ENCODE measurements at places on chromosomes 13 and 19.
A peak's percentile ranks its signal among the peaks of the same experiment; 100 is the strongest.

GRCh38 chr19:34519602-34520001, 38.0 kb downstream of the WTIP start:
- DNase-seq = no peak

GRCh38 chr13:111858571-111858970, 208.4 kb upstream of the SOX1 start:
- no peak for DNase-seq

DNA sequence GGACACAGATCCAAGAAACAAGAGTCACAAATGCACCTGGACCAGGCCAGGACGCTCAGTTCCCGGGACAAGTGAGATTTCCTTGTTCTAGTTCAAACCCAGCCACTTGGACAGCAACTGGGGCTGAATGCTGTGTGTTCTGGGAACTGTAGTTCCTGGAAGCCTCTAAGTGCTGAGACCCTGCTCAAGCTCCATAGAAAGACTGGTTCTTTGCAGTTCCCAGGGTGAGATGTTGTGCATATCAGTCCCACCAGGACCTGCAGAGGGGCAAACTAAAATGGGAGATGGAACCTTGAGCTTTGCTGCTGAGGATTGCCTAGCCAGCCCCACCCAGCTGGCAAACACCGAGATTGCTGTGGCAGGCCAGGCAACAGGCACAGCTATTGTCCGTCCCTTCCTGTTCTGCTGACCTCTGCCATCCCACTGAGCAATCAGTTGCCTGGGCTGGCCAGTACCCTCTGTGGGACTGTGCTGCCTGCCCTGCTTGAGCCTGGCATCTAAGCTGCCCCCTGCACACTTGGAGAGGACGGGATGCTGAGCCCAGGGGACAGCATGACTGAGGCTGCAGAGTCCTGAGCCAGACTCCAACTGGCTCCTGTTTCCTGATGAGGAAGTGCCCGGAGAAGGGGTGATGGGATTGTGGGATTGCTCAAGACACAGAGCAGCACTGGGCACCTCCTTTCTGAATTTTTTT, 1.4 kb upstream of the GIPC1 start:
- DNase-seq = no peak

DNA sequence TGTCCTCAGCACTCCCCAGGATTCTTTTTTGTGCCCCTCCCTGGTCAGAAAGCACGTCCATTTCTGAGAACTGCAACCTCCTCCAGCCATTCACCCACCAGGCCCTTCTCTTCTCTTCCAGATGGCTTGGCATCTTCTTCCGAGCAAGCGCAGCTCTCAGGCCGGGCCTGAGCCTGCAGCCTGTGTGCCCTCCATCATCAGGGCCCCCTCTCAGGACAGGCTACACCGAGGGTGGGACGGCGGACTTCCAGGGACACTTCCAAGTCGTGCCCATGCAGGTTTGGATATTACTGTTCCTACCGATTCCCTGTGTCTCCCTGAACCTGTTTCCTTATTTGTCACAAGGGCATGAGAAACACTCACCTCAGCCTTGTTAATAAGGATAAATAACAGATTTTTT, 28.4 kb downstream of the SOX1 start:
- no peak for DNase-seq

- no peak for DNase-seq
Observed at GRCh38 chr13:38900188-38900587, 90.4 kb downstream of the STOML3 start.

DNA sequence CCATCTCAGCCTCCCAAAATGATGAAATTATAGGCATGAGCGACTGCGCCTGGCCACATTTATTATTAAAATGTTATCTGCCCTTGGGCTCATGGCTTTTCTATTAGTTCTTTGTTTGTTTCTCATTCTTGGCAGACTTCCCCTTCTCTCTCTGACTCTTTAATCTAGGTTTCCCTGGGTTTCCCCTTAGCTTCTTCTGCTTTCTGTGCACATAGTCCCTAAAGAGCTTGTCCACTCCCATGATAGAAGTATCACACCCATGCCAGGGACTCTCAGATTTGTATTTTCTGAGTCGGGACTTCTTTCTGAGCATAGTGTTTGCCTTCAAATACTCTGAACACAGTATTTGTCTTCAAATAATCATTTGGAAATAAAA, 38.6 kb upstream of the ITM2B start:
- DNase-seq = no peak

DNA sequence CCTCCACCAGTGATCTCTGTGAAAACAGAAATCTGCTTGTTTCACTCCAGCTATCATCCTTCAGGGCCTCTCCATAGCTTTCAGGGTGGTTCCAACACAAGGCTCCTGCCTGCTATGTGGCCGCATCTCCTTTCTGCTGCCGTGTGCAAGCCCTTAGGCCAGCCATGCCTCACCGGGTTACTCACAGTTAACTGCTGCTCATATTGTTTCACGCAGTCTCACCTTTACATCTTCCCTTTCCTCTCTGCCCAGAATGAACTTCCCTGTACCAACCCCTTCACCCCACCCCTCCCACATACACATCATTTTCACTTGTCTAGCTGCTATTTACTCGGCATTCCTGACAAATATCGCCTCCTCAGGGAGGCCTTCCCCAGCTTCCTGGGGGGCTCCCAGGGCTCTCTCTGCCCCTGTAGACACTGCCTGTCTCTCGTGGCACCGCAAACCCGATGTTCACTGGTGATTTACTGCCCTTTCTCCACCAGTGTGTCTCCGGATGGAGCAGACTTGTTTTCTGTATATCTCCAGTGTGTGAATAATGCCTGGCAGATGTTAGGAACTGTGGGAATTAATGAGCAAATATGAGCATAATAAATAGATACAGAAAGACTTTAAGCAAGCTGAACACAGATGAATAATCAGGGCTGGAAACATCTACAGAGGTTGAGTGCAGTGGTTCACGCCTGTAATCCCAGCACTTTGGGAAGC, 39.3 kb upstream of the GPR183 start:
- DNase-seq = no peak

- no peak for DNase-seq
Observed at GRCh38 chr13:110113284-110113764, 193.6 kb downstream of the COL4A1 start.

GRCh38 chr13:71685072-71685471, 181.9 kb downstream of the DACH1 start:
- no peak for DNase-seq

GRCh38 chr13:52812941-52813340, 35.5 kb downstream of the PCDH8 start:
- DNase-seq = no peak

DNA sequence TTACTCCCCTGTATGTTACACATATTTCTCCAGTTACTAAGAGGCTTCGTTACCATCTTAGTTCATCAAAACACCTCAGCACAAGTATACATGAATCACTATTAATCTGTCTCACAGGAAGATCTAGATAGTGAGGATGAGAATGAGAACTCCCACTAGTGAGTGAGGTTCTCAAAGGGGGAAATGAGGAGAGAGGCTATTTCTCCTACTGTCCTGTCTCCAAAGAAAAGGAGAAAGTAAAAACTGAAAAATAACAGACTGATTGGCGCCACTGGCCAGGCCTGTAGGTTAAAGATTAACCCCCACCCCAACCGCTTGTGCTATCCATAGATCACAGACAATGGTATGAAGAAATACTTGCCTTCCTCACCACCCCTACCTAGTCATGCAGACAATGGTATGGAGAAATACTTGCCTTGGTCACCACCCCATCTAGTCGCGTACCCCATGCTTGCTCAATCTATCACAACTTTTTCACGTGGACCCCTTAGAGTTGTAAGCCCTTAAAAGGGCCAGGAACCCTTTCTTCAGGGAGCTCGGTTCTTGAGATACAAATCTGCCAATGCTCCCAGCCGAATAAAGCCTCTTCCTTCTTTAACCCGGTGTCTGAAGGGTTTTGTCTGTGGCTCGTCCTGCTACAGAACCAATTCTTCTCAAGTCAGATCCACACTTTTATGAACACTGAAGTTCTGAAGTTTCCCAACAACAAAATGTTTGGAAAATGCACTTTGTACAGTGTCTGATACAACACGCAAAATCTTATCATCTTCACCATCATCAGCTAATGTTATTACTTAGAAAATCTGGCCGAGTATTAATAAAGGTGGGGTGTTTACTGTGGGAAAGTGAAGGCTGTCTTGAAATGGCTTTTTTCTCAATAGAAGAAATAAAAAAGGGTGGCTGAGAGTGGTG, 598.1 kb downstream of the UQCRFS1 start:
- DNase-seq = no peak

DNA sequence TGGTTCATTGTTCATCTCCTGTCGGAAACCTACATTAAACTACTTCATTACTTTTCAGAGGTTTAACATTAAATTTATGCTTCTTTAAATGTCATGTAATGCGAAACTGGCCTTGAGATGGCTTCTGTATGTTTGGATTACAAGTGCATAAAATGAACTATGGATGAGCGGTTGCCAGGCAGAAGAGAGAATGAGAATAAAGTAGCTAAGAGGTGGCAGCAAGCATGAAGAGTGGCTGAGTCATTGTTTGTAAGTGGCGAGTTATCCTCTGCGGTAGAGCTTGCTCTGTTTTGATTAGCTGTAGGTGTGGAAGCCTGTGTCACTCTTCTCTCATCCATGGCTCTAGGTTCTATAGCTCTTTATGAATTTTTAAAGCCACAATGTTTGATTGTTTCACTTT, 1139.6 kb upstream of the PCDH9 start:
- no peak for DNase-seq

GRCh38 chr19:17720440-17720839, 1.2 kb downstream of the MAP1S start:
- no peak for DNase-seq

DNA sequence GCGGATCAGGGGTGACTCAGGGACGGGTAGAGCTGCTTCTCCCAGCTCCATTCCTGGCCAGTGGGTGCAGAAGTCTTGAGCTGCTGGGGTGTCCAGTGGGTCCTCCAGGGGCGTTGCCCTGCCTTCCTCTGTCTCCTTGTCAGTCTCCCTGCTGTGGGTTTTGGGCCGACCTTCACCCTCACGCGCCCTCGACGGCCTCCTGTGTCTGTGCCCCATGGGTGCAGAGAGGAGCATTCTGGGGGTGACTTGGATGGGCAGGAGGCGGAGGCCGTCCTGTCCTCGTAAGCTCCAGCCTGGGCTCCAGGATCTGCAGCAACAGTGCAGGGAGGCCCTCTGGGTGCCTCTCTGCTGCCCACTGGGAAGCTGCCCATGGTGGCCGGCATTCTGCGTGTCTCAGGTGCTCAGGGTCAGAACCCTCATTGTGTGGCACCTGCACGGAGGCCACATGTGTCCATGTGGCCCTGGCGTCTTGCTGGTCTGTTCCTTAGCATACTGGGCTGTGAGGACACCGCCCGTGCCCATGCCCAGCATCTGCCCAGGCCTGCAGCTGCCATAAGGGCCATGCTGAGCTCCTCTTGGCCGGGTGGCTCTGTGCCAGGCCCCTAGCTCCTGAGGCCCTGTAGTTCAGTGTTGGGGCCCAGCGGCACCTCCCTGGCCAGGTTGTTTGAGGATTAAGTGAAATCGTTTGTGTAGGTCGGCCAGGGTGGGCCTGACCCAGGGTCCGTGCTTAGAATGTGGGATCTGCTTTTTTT, 17.3 kb downstream of the DOT1L start:
- no peak for DNase-seq

- no peak for DNase-seq
Observed at GRCh38 chr19:47275791-47276461, 1.2 kb downstream of the INAFM1 start.

- no peak for DNase-seq
Observed at GRCh38 chr13:23584275-23584674, 14.1 kb downstream of the TNFRSF19 start.

DNA sequence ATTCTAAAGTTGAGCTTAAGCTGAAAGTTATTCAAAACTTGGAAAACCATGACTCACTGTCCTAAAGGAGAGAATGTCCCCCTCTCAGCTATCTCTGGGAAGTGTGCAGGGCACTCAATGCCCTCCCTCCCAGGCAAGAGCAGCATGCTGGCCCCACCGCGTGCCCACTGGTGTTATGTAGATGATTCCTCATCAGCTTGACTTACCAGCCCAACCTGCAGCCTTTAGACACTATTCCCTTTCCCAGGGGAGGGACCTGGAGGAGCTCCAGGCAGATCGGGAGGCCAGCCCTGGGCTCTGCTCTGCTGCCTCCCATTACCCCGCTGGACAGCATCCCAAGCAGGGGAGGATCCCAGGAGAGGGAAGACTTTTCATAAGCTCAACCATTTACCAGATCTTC, 124.6 kb downstream of the FGF14 start:
- DNase-seq = no peak

GRCh38 chr13:36344886-36345437, 1.2 kb downstream of the SPART start:
- peak; percentile 11 for DNase-seq

- no peak for DNase-seq
Observed at GRCh38 chr13:104779311-104779993, 1713.2 kb upstream of the SLC10A2 start.

- no peak for DNase-seq
Observed at GRCh38 chr19:956766-957440, 27.2 kb upstream of the WDR18 start.

DNA sequence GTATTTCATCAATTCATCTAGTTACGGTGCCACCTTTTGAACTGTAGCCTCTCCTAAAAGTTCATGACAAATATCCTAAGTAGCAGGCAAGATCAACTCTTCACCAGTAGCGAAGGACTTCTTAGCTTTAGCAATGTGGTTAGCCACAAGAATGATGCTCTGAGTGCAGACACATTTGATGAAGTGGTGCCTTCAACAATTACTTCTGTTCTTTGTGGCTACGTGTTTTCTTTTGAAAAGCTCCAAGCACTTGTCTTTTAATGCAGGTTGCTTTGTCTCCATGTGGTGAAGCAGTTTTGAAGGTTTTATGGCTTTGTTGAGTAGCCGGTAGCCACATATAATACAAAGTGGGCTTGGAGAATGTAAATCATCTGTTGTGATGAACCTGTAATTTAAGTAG, 194.7 kb downstream of the B3GLCT start:
- DNase-seq = no peak

GRCh38 chr13:112842343-112842856, 126.6 kb upstream of the MCF2L start:
- no peak for DNase-seq

- DNase-seq = no peak
Observed at GRCh38 chr19:30806311-30806710, 434.1 kb downstream of the ZNF536 start.

DNA sequence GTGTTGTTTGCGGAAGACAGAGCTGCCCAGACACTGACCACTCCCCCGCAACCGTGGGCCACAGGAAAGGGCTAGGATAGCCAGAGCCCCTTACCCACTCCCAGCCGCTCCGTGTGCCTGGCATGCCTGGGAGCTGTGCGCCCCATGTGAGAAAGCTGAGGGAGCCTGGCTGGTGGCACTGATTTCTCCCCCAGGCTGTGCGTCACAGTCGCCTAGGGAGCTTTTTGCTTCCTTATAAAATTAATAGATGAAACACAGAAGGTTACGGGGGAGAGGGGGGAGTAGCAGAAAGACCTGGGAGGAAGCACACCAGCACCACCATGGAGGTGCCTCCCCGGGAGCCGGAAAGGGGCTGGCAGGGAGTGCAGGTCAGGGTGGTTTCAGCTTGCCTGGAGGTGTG, 24.7 kb downstream of the DPF1 start:
- DNase-seq = no peak

DNA sequence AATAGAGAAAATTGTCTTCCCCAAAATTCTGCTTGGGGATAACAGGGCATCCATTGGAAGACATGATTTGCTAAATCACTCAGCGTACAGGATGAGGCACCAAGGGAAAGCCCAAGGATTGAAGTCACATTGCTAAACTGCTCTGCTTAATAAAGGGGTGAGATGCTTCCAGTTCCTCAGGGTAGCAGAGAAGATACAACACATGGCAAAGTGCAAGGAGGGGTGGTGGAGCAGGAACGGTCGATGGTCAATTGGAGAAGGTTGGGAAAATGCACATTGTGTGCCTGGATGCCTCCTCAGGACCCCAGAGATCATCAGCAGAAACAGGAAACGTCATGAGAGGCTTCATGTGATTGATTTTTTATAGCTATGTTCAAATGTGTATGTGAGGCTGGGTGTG, 116.3 kb upstream of the SOX1 start:
- no peak for DNase-seq

Measured in T-cell (primary cell).